ENCODE measurements at places on chromosomes 6 and 20. TPM values are rescaled to one million over a fixed set of nuclear protein-coding genes. Genes with fewer than 3 reads are reported as not detected.

The CNKSR3 gene
- total RNA-seq: 4.7 TPM

The MYH7B gene
- under 0.01 TPM for total RNA-seq

The INSM1 gene
- total RNA-seq: under 0.01 TPM

The GNAS-AS1 gene
- 0.64 TPM for total RNA-seq

The POU5F1 gene
- total RNA-seq: not detected

The BPIFA1 gene
- total RNA-seq: not detected

The GJA10 gene
- total RNA-seq: not detected
